ENCODE measurements at places on chromosomes 7 and 10. TPM values are rescaled to one million over a fixed set of nuclear protein-coding genes. Genes with fewer than 3 reads are reported as not detected.

OR6B1 gene
- not detected for total RNA-seq

DNA sequence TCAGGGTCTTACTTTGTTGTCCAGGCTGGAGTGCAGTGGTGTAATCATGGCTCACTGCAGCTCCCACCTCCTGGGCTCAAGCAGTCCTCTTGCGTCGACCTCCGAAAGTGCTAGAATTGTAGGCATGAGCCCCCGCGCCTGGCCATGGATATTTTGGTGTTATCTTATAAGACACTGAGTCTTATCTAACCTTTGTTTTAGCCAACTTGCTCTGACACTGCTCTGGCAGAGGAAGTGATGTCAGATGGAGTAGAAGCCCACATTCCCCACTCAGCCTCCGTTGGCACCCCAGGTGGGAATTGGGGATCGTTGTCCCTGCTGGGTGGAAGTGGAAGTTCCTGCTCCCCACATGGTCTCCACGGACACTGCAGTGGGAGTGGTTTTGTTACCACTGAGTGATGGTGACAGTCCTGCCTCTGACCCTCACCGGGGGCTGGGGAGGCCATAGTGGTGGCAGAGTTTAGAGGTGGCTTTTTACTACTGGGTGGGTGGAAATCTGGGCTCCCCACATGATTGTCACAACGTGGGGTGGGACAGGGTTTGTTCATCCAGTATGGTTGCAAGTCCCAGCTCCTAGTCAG, 98.9 kb downstream of the ANKRD61 start:
- no peak overlapping the region for H3K27ac ChIP-seq
- no peak overlapping the region for H3K4me3 ChIP-seq
- H3K36me3 ChIP-seq: peaks cover 4% of the 10 kb centered on the region
- DNase-seq: no peak
- H3K27me3 ChIP-seq: no peaks in the 10 kb centered on the region

TMEM229A gene
- not detected for total RNA-seq

GRCh38 chr10:4704034-4704545, 121.9 kb upstream of the AKR1E2 start:
- H3K4me3 ChIP-seq: no peak overlapping the region
- no peaks in the 10 kb centered on the region for H3K4me1 ChIP-seq
- DNase-seq: no peak
- H3K27me3 ChIP-seq: no peaks in the 10 kb centered on the region
- no peaks in the 10 kb centered on the region for H3K36me3 ChIP-seq

GRCh38 chr7:19728716-19729115, 19.9 kb upstream of the POLR1F start:
- DNase-seq: no peak
- H3K27ac ChIP-seq: no peak overlapping the region
- no peaks in the 10 kb centered on the region for H3K36me3 ChIP-seq
- H3K4me3 ChIP-seq: no peak overlapping the region
- no peaks in the 10 kb centered on the region for H3K4me1 ChIP-seq
- H3K27me3 ChIP-seq: no peaks in the 10 kb centered on the region

TNRC18 gene
- total RNA-seq: 87.9 TPM

DNA sequence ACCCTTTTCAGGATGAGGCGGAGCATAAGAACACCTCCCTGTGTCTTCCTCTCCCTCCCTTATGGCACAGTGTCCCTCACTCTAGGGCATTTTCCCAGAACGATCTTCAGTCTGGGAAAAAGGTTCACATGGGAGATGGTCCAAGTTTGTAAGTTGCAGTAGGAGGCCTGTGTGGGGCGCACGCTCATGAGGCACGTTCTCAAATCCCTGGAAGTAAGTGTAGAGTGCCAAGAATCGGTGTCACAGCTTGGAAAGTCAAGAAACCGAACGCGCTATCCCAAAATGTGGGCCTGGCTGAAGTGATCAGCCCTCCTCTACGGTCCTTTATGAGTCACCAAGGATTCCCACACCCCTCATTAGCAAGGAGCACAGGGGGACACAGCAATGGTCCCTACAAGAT, 23.9 kb upstream of the SMARCD3 start:
- H3K27ac ChIP-seq: peak overlapping the region; percentile 66
- H3K27me3 ChIP-seq: no peaks in the 10 kb centered on the region
- no peaks in the 10 kb centered on the region for H3K36me3 ChIP-seq
- no peak for DNase-seq
- no peak overlapping the region for H3K4me3 ChIP-seq

DNA sequence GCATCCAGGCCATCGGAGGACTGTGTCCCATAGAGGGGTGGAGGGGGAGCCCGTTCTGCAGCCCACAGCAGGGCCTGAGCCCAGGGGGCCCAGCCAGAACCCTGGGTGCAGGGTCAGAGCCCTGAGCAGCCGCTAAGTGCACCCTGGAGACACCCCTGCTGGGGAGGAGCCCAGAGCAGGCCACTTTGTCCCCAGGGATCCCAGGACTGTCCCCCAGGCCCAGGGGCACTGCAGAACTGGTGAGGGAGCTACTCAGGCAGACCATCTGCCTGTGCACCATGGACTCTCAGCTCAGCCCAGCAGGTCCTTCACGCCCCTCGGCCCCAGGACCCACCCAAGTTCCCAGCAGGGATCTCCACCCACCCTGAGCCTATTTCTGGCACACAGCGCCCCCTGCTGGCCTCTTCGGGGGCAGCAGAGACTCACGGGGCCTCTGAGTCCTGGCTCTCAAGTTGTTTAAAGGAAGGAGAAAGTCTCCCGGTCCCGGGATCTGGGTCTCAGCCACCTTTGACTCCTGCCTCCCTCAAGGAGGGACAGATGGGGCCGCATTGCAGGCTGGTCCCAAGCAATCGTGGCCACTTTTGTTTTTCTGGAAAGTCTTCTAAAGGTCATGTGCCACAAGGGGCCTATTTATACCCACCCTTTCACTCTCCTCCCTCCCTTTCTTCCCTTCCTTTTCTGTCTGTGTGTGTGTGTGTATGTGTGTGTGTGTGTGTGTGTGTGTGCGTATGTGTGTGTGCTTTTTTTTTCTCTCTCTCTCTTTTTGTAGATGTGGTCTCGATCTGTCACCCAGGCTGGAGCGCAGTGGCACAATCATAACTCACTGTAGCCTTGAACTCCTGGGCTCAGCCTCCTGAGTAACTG, 90.3 kb downstream of the MYL10 start:
- H3K27ac ChIP-seq: no peak overlapping the region
- H3K36me3 ChIP-seq: no peaks in the 10 kb centered on the region
- no peaks in the 10 kb centered on the region for H3K4me1 ChIP-seq
- no peak overlapping the region for H3K4me3 ChIP-seq
- H3K27me3 ChIP-seq: no peaks in the 10 kb centered on the region

- no peaks in the 10 kb centered on the region for H3K4me1 ChIP-seq
- no peak overlapping the region for H3K27ac ChIP-seq
- H3K4me3 ChIP-seq: no peak overlapping the region
- DNase-seq: no peak
These were observed 5.8 kb upstream of the AEBP1 start for GRCh38 chr7:44098092-44099068.

KLF14 gene
- not detected for total RNA-seq

- no peak overlapping the region for H3K4me3 ChIP-seq
- H3K36me3 ChIP-seq: no peaks in the 10 kb centered on the region
- H3K27ac ChIP-seq: no peak overlapping the region
These were observed 41.0 kb downstream of the KIAA1217 start for GRCh38 chr10:24249829-24250415.

GRCh38 chr10:8035006-8035640, 19.4 kb upstream of the GATA3 start:
- peaks cover 7% of the 10 kb centered on the region for H3K27me3 ChIP-seq
- no peak overlapping the region for H3K4me3 ChIP-seq
- no peak for DNase-seq
- H3K27ac ChIP-seq: no peak overlapping the region

GRCh38 chr7:112067200-112067599, 139.0 kb downstream of the DOCK4 start:
- DNase-seq: no peak
- no peak overlapping the region for H3K4me3 ChIP-seq
- H3K36me3 ChIP-seq: no peaks in the 10 kb centered on the region
- H3K27me3 ChIP-seq: no peaks in the 10 kb centered on the region

- no peak overlapping the region for H3K4me3 ChIP-seq
- no peaks in the 10 kb centered on the region for H3K27me3 ChIP-seq
- H3K4me1 ChIP-seq: no peaks in the 10 kb centered on the region
These were observed 132.6 kb downstream of the TEX36 start for GRCh38 chr10:125550362-125550761.

DNA sequence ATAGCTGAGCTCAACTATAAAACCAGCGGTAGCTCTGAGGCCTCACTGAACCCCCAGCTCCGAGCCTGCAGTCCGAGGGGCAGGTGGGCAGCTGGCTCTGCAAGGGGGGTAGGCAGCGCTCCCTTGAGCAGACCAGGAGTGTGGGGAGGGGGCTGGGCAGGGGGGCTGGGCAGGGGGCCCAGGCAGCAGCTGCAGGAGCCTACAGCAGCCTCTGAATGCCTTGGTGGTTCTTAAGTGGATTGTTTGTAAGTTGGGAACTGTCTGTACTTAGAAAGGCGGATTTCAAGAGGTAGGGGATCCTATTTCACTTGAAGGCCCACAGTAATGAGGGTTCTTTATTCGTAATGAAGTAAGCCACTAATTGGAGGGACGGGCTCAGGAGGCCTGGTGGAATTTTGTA, 72.3 kb downstream of the ICA1 start:
- H3K36me3 ChIP-seq: no peaks in the 10 kb centered on the region
- H3K27ac ChIP-seq: no peak overlapping the region
- H3K27me3 ChIP-seq: no peaks in the 10 kb centered on the region
- no peak for DNase-seq

TRIM73 gene
- 1.8 TPM for total RNA-seq

CTAGE15 gene
- 2.0 TPM for total RNA-seq

ENO4 gene
- not detected for total RNA-seq
